ENCODE measurements at places on chromosomes 13 and 19.
A peak's percentile ranks its signal among the peaks of the same experiment; 100 is the strongest.

DNA sequence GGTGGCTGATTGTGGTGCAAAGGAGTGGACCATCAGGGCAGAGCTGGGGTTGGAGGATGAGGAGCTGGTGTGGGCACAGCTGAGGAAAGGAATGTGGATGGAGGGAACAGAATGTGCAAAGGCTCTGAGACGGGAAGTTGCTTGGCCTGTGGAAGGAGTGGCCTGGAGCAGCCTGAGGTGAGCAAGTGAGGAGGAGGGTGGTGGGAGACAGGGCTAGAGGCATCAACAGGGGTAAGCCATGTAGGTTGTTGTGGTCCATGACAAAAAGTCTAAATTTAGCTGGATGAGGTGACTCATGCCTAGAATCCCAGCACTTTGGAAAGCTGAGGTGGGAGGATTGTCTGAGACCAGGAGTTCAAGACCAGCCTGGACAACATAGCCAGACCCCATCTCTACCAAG, 9.5 kb downstream of the CYP4F22 start:
- DNase-seq: no peak

- DNase-seq: peak; percentile 84
Observed at GRCh38 chr19:50723069-50723468, at the start of gene CLEC11A. TSS of gene CLEC11A (plus strand) at chr19:50723364. CDS start at chr19:50723526, 162 bp downstream.

- DNase-seq: no peak
Observed at GRCh38 chr13:59399513-59399912, 764.2 kb downstream of the DIAPH3 start.

GRCh38 chr13:42747399-42747873, 33.9 kb upstream of the FAM216B start:
- peak; percentile 99 for DNase-seq

DNA sequence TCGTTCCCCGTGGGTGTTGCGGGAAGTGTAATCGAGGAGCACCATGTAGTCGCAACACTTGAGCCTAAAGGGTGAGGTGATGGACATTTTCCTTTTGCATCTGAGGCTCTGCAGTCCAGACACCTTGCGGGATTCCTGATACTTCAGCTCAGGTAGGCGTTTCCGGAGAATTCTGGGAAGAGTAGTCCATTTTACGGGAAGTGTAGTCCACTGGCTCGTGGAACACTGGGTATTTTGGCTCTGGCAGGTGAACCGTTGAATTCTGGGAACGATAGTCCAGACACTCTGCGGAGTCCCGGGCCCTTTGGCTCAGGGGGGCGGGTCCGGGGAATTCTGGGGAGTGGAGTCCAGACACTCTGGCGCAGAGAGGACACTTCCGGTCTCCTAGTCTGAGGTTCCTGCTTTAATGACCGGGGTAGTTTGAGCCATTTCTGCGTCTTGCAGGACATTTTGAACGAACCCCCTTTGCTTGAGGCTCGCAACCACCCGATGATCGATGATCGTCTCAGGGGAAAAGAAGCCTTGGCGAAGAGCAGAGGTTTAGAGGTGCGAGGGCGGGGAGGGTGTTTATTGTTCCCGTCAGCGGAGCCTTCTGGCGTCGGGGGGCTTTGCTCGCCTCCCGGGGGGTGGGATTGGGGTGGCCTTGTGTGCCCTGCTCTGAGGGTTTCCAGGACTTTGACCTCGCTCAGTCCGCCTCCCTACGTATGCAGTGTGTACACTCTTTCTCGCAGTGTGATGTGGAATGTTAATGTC, at the start of gene ZNF223:
Gene ZNF223, plus strand, starts transcription at position 387 of the 753 bp plus-strand sequence. CDS start 3,141 bp downstream, outside the sequence.
- peak; percentile 92 for DNase-seq

- peak; percentile 77 for DNase-seq
Observed at GRCh38 chr19:37506387-37507166, at the start of gene ZNF793. TSS of gene ZNF793 (plus strand) at chr19:37506939. CDS start at chr19:37523440, 16,501 bp downstream.

Data from fibroblast of mammary gland (primary cell).